Lung microvascular endothelial cell (primary cell): ENCODE measurements at places on chromosomes 7 and 10.
A peak's percentile ranks its signal among the peaks of the same experiment; 100 is the strongest.

DNA sequence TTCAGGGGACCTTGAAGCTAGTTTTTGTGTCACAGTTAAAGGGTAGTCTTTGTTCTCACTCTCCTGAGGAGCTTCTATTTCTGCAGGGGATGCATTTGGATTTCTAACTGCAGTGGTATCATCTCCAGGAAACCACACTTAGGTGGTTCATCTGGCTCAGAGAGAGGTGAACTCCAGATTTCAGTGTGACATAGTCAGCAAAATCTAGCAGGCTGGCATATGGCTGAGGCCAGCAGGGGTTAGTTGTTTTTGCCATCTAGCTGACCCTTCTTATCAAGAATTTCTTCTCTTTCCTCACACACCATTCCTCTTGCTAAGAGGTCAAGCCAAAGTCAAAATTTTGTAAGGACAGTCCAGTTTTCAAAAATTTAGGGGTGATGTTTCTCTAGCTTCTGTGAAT is 248.2 kb downstream of the REEP3 start:
- no peak for DNase-seq

DNA sequence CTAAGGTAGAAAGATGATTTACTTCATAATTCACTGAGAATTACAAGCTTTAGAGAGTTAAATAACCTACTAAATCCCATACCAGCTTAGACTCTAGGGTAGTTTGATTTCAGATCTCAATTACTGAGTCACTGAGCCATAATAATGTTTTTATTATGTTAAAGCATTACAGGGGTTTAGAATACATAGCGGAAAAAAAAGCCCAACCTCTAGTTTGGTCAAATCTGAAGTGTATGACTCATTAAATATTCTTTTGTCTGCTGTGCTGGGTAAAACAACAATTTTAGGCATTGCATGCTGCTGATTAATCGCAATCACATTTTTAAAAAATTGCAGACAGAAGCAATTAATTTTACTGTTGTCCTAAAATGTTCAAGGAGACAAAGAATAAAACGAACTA is 48.5 kb downstream of the MALRD1 start:
- DNase-seq, result no peak

- peak; percentile 28 for DNase-seq
These were observed 4.6 kb downstream of the FZD8 start for GRCh38 chr10:35637462-35637861.

GRCh38 chr7:143988976-143989745 is 11.0 kb upstream of the OR6B1 start:
- DNase-seq, result no peak

GRCh38 chr7:157997471-157997870 is 590.2 kb downstream of the PTPRN2 start:
- no peak for DNase-seq

GRCh38 chr10:18282094-18282493 is 141.9 kb downstream of the CACNB2 start:
- DNase-seq, result no peak

DNA sequence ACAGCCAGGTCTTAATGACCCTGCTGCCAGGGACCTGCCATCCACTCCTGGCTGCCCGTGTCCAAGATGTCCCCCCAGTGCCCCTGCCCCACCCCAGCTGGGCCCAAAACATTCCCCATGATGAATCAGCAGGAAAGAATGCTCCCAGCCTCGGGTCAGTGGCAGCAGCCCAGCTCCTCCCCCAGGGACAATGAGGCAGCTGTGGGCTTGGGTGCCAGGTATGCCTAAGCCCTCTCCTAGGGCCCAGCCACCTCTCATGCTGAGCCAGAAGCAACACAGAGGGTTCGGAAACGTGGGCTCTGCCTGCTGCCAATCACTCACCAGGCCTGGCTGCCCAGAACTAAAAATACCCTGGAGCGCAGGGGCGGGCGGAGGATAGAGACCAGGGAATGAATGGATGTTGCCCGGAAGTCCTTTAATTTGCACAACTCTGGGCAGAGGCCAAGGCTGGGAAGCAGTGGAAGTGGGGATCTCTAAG is 1.5 kb upstream of the LOXL4 start:
- DNase-seq, result peak; percentile 81

DNA sequence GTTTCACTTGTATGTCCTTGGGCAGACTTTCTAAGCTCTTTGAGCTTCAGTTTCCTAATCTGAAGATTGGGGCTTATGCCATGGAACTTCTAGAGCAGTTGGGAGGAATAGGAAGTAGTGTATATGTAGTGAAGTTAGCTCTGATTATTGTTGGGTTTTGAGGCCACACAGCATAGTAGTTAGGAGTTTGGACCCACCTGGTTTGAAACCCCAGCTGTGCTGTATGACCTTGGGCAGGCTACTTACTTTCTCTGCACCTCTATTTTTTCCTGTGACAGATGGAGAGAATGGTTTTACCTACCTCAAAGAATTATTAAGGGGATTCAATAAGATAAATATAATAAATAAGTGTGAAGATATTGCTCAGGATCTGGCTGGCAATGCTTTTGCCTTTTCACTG is 61.4 kb upstream of the ADRB1 start:
- DNase-seq, result no peak

DNA sequence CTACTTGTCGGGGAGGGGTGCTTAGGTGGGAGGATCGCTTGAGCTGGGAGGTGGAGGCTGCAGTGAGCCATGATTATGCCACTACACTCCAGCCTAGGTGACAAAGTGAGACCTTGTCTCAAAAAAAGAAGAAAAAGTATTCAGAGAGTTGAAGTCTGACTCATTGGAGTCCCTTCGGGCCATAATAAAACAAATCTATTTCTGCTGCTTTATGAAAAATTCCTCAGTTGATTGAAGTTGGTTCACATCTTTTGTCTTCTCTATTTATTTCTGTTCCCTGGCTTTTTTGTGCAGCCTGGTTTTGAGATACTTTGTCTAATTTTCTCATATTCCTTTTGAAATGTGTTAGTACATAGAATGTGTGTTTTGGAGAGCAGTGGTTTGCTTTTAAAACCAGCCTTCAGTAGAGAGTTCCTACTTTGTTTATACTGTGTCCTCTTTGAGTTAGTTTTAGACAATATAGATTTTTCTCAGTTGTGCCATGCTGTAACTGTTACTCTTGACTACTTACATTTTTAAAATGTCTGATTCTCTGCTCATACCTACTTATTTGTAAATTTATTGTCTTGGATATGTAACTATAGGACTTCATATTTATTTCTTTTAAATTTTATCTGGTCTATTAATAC is 36.7 kb downstream of the LUC7L2 start:
- DNase-seq, result no peak

GRCh38 chr7:54812756-54813322 is 53.8 kb upstream of the SEC61G start:
- DNase-seq, result no peak

DNA sequence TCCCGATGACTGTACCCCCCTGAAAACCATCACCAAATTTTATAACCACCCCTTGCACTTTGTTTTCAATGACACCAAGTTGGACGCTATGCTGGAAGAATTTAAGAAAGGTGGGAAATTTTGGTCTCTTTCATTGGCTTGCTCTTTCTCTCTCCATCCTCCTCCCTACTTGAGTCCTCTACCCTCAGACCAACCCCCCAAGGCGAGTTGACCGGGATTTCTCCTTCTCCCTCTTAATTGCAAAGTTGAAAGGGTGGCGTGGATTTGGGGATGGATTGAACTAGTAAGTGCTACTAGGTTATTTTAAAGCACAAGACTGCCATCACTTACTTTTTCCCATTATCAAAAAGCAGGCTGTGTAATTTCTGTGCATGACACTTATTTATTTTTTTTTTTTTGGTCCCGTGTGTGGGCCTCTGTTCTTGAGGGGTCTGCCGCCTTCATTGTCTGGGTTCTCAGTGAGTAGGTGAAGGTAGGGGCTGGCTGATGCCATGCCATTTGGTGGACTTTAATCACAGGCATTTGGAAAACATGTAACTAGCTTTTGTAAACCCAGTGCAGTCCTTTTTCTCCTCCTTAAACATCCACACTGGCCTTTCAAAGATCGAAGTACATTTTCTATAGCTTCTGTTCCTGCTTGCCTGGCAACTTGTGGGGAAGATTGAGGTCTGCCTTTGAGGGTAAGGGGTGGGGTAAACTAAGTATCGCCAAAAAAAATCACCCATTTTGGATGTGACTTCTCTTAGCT is 2.1 kb downstream of the CNNM2 start:
- no peak for DNase-seq

DNA sequence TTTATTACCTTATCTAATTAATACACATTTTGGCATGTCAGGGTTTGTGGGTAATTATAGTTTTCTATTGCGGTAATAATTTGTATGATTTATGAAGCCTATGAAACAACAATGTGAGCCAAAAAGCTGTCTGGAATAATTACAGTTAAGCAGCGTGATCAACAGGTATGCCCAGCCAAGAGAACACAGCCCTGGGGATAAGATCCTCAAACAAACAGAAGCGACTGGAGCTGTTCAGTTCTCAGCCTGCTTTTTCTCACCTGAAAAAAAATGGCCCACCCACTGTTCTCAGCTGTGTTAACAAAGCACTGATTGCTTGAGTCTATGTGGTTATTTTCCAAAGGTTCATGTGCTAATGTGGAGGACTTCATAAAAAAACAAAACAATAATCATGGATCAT is 855.8 kb downstream of the GATA3 start:
- DNase-seq, result no peak

- no peak for DNase-seq
These were observed 64.9 kb upstream of the C1QL3 start for GRCh38 chr10:16586358-16587138.

DNA sequence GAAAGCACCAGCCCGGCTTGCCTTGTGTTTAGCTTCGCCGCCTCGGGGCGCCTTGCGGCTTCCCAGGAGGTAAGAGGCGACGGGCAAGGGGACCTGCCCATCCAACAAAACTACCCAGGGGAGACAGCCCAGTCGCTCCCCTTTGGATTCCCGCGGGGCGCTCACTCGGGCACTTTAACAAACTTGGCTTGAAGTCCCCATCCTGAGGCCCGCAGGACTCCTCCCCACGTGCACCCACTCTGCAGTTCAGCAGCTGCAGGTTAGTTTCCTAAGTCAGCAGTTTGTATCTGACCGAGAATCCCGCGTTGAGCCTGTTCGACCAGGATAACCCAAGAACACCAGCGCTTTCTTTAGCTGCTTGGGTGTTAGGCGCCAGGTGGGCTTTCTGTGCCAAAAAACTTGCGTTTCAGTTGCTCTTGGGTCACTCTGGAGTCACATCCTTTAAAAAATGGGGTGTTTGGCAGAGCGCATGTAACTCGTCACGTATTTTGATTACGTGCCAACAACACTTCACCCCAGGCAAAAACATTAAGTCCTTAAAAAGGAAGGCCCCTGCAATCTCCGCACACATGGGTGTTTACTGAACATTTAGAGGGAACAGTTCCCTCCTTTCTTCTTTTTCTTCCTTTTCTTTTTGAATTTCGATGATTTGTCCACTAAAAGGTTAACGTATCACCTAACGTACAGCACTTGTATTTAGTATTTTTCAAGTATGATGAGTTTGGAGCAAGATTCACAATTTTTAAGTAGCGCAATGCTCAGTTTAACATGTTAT is 876 bp downstream of the DNAH11 start:
- peak; percentile 7 for DNase-seq

DNA sequence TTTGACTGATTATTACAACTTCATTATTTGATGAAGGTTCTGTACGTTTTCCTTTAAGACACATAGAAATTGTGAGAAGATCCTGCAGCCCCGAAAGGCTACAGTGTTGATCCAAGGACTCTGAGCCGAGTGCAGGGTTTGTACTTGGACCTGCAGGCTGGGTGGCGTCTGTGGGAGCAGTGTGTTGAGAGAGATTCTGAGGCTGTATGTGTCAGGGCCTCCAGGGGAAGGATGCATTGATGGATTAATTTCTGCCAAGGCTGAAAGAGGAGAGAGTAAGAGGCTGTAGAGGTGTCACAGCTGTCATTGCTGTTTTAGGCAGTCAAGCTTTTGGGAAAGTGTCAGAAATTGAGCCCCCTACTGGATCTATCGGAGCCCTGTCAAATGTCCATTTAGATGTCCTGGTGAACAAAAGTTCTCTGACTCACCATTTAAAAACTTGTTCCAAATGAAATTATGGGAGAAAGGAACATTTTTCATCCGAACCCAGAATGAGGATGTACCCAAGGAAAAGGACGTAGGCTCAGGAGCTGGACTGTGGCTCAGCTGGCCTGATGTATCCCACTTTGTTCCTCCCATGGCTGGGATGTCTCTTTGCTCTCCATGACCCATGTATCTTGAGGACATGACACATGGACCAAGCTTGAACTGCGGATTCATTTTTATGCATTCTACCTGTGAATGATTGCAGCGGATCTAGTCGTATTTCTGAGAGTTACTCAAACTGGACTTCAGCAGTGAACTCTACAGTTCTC is 102.2 kb downstream of the TCF7L2 start:
- DNase-seq, result peak; percentile 72

GRCh38 chr7:75811894-75812678 is 1.5 kb downstream of the CCL24 start:
- DNase-seq, result no peak

- no peak for DNase-seq
These were observed 54.0 kb upstream of the LRRC18 start for GRCh38 chr10:48993627-48994026.

GRCh38 chr10:21368022-21368582 is 157.4 kb downstream of the SKIDA1 start:
- DNase-seq, result no peak

DNA sequence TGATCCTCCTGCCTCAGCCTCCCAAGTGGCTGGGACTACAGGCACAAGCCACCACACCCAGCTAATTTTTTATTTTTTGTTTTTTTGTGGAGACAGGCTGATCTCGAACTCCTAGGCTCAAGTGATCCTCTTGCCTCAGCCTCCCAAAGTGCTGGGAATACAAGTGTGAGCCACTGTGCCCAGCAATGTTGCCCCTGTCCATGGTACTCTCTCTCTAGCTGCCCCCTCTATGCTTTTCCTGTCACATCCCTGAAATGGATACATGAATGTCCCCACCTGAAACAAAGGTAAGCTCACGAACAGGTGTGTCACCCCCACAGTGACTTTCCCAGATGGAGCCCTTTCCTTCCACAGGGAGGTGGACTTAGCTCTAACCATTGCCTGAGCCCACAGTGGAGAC is 141.1 kb upstream of the MGMT start:
- no peak for DNase-seq

DNA sequence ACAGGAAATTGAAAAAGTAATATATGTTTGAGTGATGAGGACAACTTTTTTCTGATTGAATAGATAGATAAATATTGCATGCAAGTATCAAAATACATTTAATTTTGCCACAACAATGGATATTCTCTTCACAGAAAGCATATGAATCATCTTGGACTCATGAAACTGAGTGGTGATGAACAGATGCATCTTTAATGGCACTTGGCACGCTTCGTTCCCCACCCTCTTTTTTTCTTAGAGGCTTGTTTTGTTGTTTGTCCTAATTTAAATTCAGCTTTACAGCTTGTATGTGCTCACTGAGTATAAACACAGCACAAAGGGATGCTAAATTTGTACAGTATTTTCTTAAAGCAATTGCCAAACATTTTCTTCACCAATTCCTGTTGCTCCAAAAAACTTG is 145.0 kb upstream of the YAE1 start:
- DNase-seq, result no peak

GRCh38 chr7:107168233-107169119 is at the start of gene HBP1:
HBP1 (plus strand) TSS chr7:107169003; CDS start chr7:107179894, 10,891 bp downstream.
- DNase-seq, result peak; percentile 100

- DNase-seq, result peak; percentile 30
These were observed 7.1 kb downstream of the VIM start for GRCh38 chr10:17235136-17235535.

- DNase-seq, result peak; percentile 10
These were observed 10.9 kb upstream of the MAP3K8 start for GRCh38 chr10:30422981-30423654.

GRCh38 chr10:124464028-124464965 is 2.7 kb downstream of the LHPP start:
- DNase-seq, result no peak
